ENCODE measurements at places on chromosomes 5 and 9.

DNA sequence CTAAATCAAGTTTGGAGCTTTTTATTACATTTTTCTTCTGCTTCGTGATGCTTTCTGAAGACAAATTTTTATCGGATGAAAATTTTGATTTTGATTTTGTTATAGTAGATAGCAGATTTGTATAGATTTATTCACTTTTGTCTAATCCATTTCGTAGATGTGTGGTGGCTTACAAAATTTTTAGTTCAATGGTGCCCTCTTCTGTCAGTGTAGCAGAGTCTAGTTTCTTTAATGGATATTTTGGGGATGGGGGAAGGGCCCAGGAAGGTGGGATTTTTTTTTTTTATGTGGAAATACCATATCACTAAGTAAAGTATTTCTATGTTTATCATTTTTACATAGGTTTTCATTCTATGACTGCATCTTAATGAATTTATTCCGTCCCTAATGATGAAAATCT, 259.9 kb upstream of the TARS1 start:
- DNase-seq = no peak

GRCh38 chr5:113295111-113295539, 139.7 kb downstream of the TSSK1B start:
- DNase-seq = no peak

GRCh38 chr5:56467176-56467717, 234.1 kb upstream of the ANKRD55 start:
- DNase-seq = no peak

DNA sequence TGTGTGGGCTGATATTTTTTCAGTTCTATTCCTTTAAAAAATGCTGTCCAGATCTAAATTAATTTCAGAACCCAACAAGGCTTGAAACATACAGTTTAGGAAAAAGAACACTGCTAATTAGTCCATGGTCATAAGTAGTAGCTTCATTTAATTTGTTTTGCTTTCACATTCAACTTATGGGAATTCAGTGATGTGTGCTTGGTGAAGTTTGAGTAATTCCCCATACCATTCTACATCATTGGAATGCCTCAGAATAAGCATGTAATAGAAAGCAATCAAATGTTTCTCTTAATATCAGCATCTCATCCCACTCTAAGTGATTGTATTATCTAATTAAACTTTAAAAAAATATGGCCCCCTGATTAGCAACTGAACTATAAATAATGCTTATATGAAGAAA, 2.7 kb downstream of the CNTLN start:
- DNase-seq = no peak

DNA sequence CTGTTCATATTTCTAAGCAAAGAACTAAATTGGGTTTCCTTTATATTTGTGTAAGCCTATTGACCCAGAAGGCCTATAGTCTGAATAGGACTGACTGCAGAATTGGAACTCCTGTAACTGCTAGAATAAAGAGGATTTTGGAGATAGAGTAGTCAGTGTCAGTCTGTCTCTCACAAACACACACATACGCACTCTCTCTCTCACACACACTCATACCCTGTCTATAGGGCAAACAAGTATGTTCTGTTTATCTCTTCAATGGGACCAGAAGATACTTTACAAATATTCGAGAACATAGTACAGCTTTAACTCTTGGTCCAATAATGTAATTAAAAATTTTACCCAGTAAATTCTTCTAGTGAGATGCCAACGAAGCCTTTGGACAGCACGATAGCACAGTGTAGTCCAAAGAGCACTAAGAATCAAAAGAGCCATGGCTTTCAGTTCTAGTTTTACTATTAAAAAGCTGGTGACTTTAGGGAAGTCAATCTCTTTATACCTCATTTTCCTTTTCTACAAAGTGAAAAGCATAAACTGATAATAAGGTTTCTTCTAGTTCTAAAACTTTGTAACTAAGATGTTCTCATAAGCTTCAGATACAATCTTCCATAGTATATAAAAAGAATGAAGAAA, 19.3 kb downstream of the ABHD17B start:
- no peak for DNase-seq

All from activated T-helper 1 cell treated with Interleukin-2 at 50 U/mL for 16 hours (primary cell).